ENCODE measurements at places on chromosomes 1 and 21.

GRCh38 chr1:92168657-92169056 is 49.1 kb upstream of the C1orf146 start:
- DNase-seq: no peak

DNA sequence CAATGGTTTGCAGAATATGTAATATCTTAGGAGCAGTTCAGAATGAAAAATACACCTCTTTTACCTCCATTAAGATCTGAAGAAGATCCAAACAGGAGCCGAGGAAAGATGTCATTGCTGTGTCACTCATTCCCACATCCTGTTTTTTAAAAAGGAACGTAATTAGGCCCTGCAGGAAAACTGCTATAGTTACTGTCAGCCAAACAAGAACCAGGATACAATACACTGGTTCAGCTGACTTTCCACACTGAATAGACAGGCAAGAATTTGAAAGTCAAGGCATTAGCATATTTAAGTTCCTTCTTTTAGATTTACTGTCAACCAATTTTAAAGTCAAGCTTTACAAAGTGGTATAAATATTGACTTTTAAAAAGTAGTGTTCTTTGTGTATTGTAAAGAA is 63.8 kb downstream of the IARS2 start:
- no peak for DNase-seq

DNA sequence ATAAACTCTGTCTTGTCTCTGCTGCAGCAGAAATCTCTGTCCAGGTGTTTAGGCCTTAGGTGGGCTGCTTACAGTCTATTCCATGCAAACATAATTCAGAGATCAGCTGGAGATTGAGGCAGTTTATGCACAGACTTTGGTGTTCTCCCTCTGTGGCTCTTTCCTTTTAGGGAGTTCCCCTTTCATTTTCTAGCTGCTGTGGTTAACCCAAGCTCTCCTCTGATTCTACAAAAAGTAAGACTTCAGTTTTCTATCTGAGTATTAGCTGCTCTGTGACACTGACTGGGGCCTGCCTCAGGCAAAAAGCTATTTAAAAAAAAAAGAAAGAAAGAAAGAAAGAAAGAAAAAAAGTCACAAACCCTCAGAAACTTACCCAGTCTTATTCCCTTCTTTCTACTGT is 211.1 kb downstream of the CAMTA1 start:
- peak; percentile 35 for DNase-seq

DNA sequence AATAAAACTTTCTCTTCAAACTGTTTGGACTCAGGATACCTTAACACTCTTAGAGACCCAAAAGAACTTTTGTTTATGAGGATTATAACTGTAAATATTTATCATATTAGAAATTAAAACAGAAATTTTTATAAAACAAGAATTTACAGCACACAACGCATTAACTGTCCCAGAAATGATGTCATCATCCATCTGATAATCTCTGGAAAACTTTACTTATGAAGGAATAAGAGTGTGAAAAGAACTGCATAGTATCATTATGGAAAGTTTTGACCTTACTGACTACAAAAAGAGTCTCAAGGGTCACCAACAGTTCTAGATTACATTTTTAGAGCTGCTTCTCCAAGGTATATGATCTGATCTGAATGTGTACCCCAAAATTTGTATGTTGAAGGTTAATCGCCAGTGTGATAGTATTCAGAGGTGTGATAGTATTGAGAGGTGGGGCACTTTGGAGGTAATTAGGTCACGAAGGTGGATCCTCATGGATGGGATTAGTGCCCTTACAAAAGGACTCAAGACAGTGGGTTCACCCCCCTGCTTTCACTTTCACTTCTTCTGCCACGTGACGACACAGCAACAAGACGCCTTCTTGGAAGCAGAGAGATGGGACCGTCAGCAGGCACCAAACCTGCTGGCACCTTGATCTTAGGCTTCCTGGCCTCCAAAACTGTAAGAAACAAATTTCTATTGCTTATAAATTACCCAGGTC is 95.7 kb upstream of the NR5A2 start:
- DNase-seq: peak; percentile 79

- DNase-seq: no peak
These were observed 3.0 kb downstream of the TSPEAR start for GRCh38 chr21:44708213-44708865.

- no peak for DNase-seq
These were observed 162.4 kb upstream of the FMN2 start for GRCh38 chr1:239929317-239929716.

GRCh38 chr21:43190544-43190943 is 21.7 kb downstream of the CRYAA start:
- no peak for DNase-seq

GRCh38 chr1:102838016-102838415 is 270.3 kb downstream of the COL11A1 start:
- DNase-seq: no peak

DNA sequence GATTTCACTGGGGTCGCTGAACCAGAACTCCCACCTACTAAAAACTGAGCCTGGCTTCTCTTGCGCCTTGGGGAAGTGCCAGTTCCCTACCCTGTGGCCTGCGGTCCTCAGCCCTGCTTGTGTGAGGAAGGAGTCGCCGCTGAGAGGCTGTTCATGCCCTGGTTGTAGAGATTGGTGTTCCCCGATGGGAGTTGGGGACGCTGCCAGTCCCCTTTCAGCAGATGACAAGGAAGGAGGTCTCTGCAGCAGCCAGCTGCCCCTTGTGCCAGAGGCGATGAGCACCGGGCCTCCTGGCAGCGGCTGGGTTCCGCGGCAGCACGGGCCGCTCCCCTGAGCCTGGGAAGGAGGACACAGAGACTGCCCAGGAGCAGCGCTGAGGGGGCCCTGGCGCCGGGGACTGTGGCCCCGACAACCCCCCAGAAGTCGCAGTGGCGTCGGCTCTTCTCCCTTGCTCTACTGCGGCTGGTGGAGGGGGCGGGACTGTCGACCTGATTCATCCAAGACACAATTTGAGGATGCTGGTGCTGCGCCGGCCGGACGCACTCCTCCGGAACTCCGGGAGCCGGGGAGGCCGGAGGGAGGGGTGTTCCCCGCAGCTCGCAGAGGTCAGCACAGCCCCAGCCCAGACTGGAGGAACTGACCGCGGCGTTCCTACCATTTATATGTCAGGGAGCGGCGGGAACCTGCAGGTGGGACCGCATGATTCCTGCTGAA is 12.0 kb upstream of the ADORA3 start:
- peak; percentile 66 for DNase-seq

DNA sequence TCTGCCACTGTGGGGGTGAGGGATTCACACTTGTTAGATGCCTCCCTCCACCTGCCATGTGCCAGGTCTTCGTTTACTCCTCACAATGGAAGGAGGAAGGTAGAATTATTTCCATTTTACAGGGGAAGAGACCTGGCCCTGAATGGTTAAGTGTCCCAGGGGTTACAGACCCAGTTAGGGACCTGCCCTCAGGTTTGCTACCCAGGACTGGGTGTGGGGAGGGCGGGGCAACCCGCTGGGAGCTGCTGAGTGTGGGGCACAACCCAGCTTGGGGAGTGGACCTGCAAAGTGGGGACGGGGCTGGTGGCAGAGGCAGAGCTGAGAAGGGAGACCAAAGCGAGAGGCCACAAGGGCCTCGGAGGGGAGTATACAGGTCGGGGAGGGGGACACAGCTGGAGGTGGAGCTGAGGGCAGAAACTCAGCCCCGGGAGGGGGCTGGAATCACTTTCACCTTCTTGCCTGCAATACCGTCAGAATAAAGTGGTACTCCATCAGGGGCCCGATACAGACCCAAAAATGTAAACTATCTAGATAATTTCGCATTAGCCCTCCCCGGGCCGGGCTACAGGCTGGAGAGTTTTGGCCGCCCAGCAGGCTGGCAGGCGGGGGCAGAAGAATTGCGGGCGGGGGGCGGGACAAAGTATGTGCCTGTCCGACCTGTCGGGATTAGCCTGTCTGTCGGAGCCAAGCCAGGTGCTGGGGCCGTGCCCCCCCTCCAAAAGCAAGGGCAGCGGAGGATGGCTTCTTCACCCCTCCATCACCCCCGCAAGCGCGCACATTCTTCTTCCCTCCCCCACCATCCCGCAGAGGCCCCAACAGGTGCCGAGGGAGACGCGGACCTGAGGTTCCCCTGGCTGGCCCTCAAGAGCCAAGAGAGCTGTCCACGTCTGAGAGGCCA is 1.4 kb downstream of the RSPO1 start:
- DNase-seq: no peak

DNA sequence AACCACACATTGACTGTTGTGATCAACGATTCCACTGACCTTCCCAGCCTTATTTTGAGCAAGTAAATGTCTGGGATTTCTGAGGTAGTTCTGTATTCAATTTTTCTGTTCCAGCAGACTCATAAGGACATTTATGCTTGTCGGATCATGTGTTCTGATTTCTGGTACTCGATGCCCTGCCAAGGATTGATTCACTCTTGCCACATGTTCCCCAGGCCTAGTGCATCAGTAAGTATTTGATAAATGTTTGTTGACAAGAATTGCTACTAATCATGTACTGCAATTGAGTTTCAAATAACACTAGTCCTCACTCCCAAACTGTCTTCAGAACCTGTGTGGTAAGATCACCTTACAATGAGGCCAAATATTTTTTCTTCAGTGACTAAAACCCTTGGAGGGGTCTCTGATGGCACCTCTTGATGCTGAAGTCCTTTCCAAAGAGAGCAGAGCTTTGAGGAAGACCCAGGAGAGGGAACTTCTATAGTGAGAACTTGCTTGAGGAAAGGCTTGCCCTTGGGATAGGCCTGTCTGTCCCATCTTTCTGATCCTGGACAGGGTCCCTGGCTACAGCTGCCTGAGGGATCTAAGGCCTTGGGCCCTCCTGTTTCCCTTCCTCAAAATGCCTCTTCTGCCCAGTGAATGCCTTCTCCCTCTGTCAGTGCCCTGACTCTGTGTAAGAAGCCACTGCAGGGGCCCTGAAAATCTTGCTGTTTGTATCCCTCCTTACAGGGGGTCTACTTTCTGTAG is 115.8 kb upstream of the FAM78B start:
- DNase-seq: no peak

GRCh38 chr1:29682171-29682918 is 446.0 kb downstream of the PTPRU start:
- DNase-seq: no peak

DNA sequence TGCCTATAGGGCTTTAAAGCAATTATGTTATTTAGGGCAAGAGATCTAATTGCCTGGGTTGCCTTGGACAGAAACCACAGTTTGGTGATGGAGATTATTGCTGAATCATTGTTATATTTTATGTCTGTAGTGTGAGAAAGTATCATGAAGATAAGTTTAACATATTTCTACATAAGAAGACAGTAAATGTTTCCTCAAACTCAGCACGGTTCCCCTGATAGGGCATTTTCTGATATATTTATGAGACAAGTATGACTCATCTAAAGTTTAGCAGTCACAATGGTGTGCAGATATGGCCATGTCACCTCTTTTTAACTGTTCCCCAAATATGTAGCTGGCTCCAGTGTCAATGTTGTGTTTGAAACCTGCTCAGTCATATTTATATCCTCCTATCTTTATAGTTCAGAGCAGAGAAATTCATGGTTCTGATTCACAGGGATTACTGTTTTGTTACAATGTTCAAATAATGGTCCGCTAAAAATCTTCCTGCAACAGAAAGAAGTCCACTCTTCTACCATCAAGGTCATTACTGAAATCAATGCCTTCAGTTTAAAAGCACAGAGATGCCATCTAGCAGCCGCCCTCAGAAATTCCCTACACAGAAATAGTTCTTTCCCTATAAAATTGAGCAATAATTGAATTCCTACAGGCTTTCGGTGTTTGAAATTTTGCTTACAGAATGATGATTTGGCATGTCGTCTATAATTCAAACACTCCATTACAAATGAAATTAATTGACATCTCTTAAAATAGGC is 3.7 kb downstream of the OLFM3 start:
- peak; percentile 64 for DNase-seq

DNA sequence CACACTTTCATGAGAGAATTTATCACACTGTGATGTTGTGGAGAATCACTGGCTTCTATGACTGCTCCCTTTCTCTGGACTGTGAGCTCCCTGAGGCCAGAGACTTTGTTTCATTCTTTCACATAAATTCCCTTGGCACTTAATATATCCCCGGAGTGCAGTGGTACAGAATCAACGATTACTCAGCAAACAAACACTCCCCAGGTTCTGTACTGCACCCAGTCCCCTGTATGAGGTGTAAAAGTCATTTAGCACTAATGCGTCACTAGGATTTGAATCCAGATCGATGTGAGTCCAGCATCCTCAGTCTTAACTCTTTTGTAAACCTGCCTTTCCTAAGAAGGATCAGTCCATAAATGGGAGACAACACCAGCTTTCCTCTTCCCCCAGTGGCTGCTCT is 6.8 kb upstream of the UTP25 start:
- no peak for DNase-seq

DNA sequence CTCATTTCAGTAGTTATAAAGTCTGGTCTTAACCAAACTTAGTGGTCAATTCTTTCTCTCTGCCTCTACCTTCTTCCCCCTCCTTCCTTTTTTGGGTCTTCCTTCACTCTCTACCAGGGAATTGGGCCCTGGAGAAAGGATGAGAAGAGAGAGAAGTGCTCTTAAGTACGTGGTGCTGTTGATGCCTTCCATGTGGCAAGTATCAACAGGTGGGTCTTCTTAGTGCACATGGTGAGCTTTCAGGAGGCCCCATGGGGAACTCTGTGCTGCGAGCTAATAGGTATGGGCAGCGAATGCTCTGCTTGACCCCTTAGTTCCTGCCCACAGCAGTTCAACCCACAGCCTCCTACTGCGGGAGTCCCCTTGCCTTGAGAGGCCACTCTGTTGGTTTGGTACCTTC is 39.4 kb upstream of the LMX1A start:
- no peak for DNase-seq

Measured in hematopoietic multipotent progenitor cell treated with erythropoietin and hydrocortisone succinate and interleukin-3 and kit ligand, for 4 days (in vitro differentiated cells).